ENCODE measurements at places on chromosomes 16 and 17.

DNA sequence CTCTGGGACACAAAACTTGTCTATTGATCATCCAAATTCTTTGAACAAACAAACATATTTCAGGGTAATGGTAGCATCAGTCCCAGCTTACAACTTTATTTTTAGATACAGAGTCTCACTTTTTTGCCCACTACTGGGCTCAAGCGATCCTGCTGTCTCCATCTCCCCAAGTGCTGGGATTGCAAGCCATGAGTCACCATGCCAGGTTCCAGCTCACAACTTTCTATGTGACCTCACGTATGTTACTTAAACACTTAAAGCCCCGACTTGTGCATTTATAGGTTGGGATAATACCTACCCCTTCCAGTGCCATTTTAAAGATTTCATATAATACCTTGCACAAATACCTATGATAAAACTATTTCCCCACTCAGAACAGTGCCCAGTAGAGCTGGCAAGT lies 42.0 kb upstream of the KSR1 start:
- DNase-seq: no peak

GRCh38 chr16:52740766-52741165 lies 193.8 kb upstream of the TOX3 start:
- no peak for DNase-seq

DNA sequence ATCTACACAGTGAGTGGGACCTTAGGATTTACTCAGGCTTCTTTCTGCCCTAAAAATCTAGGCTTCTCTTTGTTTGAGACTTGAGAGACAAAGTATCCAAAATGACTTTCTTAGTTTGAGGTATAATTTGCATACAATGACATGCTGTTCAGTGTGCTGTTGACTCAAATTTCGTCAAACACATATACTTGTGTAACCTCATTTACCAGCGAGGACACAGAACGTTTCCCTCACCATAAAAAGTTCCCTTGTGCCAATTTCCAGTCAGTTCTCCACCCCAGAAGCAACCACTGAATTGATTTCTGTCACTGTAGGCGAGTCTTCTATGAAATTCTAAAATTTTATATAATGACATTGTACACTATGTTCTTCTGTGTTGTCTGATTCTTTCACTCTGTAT lies 68.0 kb upstream of the MAF start:
- DNase-seq: no peak

DNA sequence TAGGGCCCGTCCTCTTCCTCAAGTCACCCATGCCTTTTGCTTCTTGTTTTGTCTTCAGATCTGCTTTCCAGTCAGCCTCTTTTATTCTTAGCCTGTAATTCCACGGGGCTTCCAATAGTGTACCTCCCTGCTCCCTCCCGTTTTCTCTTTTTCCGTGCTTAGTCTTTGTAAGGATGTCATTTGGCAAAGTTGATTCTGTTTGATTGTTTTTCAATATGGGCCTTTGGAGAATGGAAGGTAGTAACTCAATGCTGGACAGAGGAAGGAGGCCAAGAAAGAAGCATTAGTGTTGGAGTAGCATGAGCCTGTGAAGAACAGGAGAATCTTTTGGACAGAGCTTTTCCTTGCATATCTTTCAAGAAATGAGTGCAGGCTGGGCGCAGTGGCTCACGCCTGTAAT lies 6.5 kb downstream of the WWP2 start:
- DNase-seq: no peak

DNA sequence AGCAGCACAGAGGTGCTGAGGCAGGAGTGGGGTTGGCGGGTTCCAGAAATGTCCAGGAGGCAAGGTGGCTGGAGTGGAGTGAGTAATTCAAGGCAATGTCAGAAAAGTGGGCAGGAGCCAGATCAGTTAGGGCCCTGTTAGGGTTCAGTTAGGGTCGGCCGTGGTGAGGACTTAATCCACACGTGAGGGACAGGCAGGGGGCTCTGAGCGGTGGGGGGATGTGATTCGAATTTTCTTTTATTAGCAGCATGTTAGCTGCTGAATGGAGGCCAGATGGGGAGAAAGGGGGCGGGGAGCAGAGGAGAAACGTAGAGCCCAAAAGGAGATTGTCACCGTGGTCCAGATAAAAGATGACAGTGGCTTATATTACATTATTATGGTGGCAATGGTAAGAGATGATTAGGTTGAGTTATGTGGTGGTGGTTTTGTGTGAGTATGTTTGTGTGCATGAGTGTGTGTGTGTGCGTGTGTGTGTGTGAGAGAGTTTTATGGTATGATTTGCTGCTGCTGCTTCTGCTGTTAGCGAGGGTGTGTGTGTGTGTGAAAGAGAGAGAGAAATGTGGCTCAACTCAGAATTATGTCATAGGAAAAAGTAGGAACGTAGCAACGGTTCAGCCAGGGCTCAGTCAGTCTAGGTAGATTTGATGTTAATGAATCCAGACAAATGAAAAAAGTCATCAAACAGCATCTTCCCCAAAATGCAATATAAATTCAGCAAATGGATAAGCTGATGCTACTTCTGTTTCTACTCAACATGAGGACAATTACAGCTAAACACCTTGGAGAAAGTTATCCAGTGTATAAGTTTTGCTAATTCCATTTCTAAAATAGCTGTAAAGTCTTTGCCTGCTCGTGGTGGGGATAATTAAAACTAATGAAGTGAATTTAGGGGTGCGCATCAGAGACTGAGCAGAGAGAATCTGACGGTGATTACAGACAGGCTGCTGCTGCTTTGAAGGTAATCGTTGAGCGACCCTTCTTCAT lies 390.6 kb downstream of the HAPSTR1 start:
- no peak for DNase-seq

- DNase-seq: no peak
Measured at GRCh38 chr16:15644267-15644961, 1.5 kb upstream of the MARF1 start.

- no peak for DNase-seq
Measured at GRCh38 chr16:84825896-84826557, 6.2 kb downstream of the CRISPLD2 start.

- no peak for DNase-seq
Measured at GRCh38 chr16:78137782-78138616, 38.5 kb downstream of the WWOX start.
